ENCODE measurements at places on chromosomes 5 and 9. TPM values are rescaled to one million over a fixed set of nuclear protein-coding genes. Genes with fewer than 3 reads are reported as not detected.

- no peaks in the 10 kb centered on the region for H3K4me1 ChIP-seq
- peaks cover 2% of the 10 kb centered on the region for H3K36me3 ChIP-seq
- H3K4me3 ChIP-seq, result no peak overlapping the region
These were observed 72.5 kb downstream of the CEP120 start for GRCh38 chr5:123350742-123351141.

- H3K36me3 ChIP-seq, result no peaks in the 10 kb centered on the region
- H3K27me3 ChIP-seq, result no peaks in the 10 kb centered on the region
- peak; percentile 6 for DNase-seq
- H3K4me1 ChIP-seq, result no peaks in the 10 kb centered on the region
- H3K4me3 ChIP-seq, result no peak overlapping the region
- H3K27ac ChIP-seq, result no peak overlapping the region
These were observed 17.2 kb downstream of the CENPP start for GRCh38 chr9:92342825-92343488.

GRCh38 chr9:86867804-86868313 is 79.4 kb downstream of the GAS1 start:
- no peaks in the 10 kb centered on the region for H3K4me1 ChIP-seq
- H3K27ac ChIP-seq, result no peak overlapping the region
- H3K27me3 ChIP-seq, result no peaks in the 10 kb centered on the region
- DNase-seq, result no peak
- no peak overlapping the region for H3K4me3 ChIP-seq
- no peaks in the 10 kb centered on the region for H3K36me3 ChIP-seq

GRCh38 chr5:109911731-109912130 is 222.0 kb downstream of the MAN2A1 start:
- H3K27ac ChIP-seq, result no peak overlapping the region
- no peak for DNase-seq
- H3K4me3 ChIP-seq, result no peak overlapping the region
- H3K36me3 ChIP-seq, result no peaks in the 10 kb centered on the region
- H3K27me3 ChIP-seq, result peaks cover 3% of the 10 kb centered on the region

GRCh38 chr9:92745331-92745730 is 19.3 kb downstream of the BICD2 start:
- no peak overlapping the region for H3K27ac ChIP-seq
- H3K36me3 ChIP-seq, result no peaks in the 10 kb centered on the region
- no peak for DNase-seq
- H3K4me1 ChIP-seq, result peaks cover 29% of the 10 kb centered on the region
- H3K4me3 ChIP-seq, result no peak overlapping the region

DNA sequence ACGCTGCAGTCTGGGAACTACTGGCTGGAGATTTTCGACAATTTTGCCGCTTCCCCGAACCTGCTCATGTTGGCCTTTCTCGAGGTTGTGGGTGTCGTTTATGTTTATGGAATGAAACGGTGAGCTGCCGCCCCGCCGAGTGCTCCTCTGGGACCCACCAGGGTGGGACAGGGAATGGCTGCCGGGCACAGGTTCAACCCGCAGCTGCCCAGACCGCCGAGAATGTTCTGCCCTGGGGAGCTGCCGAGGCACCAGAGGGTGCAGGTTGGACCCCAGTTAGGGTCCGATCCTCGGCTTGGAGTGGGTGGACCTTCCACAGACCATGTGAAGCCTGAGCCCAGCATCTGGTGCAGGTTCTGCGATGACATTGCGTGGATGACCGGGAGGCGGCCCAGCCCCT is 19.1 kb downstream of the SLC6A18 start:
- no peaks in the 10 kb centered on the region for H3K4me1 ChIP-seq
- no peaks in the 10 kb centered on the region for H3K27me3 ChIP-seq
- no peaks in the 10 kb centered on the region for H3K36me3 ChIP-seq
- no peak overlapping the region for H3K27ac ChIP-seq
- no peak overlapping the region for H3K4me3 ChIP-seq

DNA sequence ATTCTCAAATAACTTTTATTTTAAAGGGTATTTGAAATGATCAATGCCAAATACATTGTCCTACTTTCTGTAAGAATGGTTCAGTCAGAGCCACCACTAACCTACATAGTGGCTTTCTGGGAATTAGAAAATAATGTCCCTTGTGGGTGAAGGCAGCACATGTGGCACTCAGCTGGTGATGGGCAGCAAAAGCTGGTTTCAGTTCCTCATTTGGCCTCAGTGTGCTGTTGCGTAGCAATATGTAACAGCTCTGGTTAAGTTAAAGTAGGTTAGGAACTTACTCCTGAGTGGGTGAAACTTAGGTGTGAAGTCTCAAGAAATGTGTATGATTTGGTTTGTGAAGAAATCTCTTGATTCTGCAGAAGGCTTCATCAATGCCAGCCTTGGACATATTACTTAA is 99.6 kb upstream of the SPEF2 start:
- no peak for DNase-seq
- no peaks in the 10 kb centered on the region for H3K36me3 ChIP-seq
- no peaks in the 10 kb centered on the region for H3K4me1 ChIP-seq

DNA sequence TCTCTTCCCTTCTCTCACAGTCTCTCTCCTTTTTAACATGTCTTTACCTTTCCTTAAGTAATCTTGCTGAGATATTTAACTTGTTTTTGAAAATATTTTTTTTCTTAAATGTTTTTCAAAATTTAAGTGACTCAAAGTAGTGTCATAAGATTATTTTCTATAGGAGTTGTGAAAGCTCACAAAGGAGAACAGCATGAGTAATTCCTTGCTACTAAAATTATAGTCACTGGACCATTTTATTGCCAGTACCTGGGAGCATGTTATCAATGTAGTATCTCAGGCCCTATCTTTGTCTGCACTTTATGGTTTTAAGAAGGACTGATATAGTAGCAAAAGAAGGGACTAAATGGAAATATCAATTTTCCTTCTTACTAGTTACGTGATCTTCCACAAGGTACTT is 181.9 kb downstream of the TMEM232 start:
- no peaks in the 10 kb centered on the region for H3K36me3 ChIP-seq
- no peaks in the 10 kb centered on the region for H3K27me3 ChIP-seq
- H3K4me3 ChIP-seq, result no peak overlapping the region
- H3K27ac ChIP-seq, result no peak overlapping the region

DNA sequence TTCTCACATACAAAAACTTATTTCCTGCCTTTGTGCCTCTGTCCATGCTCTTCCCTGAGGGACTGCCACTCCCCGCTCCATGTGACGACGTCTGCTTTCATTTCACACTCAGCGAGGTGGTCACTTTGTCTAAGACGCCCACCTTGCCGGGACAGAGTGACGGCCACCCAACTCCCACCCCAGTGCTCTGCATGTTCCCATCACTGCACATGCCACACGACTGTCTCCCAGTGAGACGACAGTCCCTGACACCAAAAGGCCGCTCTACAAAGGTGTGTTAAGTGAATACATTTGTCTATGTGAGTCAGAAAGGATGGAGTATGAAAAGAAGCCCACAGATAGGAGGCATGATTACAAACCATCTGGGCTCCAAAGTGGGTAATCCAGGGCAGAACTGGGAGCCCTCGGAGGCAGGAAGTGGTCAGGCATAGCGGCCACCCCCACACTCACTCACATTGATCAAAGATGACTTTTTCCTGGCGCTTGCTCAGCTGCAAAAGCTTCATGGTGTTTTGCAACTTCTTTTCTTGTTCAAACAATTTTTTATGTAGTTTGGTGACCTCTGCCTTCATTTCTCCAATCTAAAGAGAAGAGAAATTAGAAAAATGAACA is 185.8 kb downstream of the CDK5RAP2 start:
- H3K27ac ChIP-seq, result no peak overlapping the region
- no peaks in the 10 kb centered on the region for H3K4me1 ChIP-seq
- H3K4me3 ChIP-seq, result no peak overlapping the region

The LIX1 gene
- not detected for total RNA-seq

The PRXL2C gene
- total RNA-seq, result 14.7 TPM

The MARCOL gene
- total RNA-seq, result not detected
